ENCODE measurements at places on chromosomes 3 and 15.

GRCh38 chr3:60641354-60641753 lies 609.9 kb downstream of the FHIT start:
- DNase-seq: no peak

- no peak for DNase-seq
Observed at GRCh38 chr3:100274361-100274760, 13.6 kb downstream of the TBC1D23 start.

DNA sequence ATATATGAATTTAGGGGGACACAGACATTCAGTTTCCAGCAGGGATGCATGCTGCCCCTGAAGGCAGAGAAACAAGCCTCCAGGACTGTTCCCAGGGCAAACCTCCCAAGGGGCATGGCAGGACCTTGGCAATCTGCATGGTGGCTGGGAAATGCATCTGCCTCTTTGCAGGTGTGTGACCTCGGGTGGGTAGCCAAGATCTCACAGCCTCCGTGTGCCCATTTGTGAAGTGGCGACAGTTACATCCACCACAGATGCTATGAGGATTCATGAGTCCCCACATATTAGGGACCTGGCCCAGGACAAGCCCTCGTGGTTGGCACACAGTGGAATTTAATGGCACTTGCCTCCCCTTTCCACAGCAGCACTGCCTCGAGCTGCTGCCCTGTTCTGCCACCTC lies 29.9 kb downstream of the SLC28A1 start:
- no peak for DNase-seq

DNA sequence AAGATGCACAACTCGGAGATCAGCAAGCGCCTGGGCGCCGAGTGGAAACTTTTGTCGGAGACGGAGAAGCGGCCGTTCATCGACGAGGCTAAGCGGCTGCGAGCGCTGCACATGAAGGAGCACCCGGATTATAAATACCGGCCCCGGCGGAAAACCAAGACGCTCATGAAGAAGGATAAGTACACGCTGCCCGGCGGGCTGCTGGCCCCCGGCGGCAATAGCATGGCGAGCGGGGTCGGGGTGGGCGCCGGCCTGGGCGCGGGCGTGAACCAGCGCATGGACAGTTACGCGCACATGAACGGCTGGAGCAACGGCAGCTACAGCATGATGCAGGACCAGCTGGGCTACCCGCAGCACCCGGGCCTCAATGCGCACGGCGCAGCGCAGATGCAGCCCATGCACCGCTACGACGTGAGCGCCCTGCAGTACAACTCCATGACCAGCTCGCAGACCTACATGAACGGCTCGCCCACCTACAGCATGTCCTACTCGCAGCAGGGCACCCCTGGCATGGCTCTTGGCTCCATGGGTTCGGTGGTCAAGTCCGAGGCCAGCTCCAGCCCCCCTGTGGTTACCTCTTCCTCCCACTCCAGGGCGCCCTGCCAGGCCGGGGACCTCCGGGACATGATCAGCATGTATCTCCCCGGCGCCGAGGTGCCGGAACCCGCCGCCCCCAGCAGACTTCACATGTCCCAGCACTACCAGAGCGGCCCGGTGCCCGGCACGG lies 991 bp downstream of the SOX2 start:
- peak; percentile 21 for DNase-seq

- DNase-seq: no peak
Observed at GRCh38 chr15:99446565-99447496, 119.0 kb upstream of the MEF2A start.

DNA sequence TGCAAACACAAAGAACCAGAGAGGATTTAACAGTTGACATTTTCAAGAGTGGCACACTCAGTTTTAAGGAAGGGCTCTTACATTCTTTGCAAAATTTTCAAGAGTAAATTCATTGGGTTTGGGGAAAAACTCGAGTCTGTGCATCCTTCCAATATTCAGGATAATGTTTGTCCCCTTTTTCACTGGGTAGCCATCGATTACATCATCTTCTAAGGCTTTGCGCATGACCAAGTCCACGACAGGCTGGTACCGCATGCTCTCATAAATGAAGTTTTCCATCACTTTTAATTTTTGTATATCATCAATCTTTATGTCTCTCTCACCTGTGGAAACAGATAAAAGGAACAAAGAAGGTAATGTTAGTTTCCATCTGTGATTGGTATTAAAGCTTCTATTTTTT lies 117.5 kb upstream of the TNFAIP8L3 start:
- no peak for DNase-seq

GRCh38 chr3:42728668-42729364 lies 26.2 kb upstream of the HHATL start:
- no peak for DNase-seq

DNA sequence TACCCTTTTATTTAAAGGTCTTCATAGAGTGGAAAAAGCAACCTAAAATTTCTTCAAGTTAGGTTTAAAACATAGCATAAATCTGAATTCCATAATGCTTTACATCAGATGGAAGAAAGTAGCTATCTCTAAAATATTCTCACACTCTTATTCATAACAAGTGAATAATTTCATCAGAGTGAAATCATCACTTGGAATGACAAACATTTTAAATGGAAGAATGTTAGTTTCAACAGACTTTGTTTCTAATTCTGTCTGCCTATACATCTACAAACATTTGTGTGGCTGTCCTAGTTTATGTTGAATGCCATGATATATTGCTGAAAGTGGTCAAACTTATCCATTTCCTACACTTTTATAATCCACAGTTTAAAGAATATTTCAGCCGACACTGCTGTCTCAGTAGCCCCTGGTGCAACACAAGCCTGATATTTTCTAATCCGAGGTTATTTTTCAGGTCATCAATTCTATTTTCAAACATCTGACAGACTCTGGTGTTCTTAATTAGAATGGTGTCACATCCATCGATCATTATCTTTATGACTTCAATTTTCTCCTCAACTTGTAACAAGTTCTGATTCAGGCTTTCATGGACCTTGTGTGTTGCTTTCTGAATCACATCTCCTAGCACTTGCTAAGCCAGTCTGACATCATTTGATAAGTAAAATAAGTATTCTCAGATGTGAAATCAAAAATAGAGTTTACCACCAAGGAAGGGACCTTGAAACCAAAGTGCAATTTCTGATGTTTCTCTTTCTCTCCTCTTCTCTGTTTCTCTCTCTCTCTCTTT lies 17.1 kb upstream of the CNTN3 start:
- DNase-seq: no peak

DNA sequence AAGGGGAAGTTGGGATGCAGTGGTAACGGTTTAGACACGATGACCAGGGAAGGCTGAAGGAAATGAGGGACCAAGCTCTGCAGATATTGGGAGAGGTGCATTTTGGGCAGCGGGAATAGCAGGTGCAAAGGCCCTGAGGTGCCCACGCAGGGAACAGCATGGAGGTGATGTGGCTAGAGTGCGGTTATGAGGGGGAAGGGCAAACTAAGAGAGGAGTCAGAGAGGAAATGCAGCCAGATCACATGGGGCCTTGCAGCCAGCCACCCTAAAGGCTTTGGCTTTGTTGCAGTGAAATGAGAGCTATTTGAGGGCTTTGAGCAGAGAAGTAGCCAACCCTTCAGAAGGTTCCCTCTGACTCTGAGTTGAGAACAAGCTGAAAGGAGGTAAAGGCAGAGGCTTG lies 2.6 kb downstream of the SPATA12 start:
- DNase-seq: no peak

DNA sequence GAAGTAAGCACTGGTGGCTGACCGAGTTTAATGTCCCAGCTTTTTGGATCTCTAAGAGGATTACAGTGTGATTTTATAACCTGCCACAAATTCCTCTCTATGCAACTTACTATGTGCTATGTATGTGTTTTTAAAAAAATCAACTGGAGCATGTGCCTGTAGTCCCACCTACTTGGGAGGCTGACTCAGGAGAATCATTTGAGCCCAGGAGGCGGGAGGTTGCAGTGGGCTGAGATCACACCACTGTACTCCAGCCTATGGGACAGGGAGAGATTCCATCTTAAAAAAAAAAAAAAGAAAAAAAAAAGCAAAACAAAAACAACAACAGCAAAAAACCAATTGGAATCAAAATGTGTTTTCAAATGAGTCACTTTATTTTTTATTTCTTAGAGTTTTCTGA lies 29.6 kb downstream of the DUT start:
- DNase-seq: no peak

DNA sequence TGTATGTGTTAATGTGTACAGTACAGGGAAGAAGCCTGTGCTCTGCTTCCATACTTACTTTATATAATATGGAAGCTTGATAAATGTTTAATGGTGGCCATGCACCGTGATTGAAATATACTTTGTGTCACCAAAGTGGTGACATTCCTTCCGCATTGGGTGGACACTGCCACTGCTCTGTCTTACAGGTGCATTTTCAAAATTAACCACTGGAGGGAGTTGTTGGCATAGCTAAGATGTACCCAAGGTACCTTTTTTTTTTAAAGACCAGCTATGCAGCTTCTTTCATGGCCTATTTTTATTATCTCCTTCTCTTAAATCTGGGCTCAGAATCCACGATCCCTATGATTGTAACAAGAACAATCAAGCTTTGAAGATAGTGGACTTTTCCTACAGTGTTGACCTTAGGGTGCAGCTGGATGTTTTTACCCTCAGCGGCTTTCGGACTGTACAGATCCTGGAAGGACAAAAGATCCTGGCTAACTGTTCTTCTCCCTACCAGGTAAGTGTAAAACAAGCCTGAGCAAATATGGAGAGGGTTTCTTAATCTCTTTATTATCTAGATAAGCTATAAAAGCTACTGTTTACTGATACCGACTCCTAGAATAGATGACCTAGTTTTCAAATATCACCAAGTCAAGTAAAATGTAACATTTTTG lies 21.6 kb upstream of the PAK6 start:
- peak; percentile 50 for DNase-seq

- no peak for DNase-seq
Observed at GRCh38 chr3:134677196-134677986, 26.6 kb upstream of the KY start.

- DNase-seq: no peak
Observed at GRCh38 chr15:74843891-74844299, 939 bp upstream of the ULK3 start.

GRCh38 chr15:70245932-70246622 lies 148.4 kb upstream of the TLE3 start:
- peak; percentile 89 for DNase-seq

DNA sequence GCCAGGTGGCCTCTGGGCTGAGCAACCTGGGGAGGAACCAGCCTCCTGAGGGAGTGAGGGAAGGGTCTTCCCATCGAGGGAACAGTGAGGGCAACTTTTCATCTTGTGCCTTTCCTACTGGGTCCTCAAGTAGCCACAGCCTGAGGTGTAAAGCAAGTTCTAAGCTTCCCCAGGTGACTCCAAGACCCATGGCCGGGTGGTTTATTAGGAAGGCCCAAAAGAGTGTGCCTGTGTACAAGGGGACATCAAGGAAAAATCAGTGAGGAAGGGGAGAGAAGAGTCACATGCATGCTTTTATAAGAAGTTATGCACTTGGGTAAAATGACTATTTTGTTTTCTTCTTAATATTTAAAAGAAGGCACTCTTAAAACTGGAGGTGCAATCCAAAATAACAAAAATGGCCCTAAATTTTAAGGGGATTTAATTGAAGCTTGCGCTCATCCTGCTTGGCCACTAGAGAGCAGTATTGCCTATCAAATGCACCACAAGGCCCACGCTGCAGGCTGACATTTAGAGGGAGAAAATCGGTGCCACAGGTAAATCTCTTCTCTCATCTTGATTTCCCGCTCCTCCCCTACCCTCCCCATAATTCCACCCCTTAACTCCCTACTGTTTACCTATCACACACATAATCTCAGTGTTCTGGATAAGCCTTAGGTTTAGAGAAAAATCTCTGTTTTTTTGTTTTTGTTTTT lies 6.7 kb downstream of the NANOGP8 start:
- DNase-seq: peak; percentile 71

DNA sequence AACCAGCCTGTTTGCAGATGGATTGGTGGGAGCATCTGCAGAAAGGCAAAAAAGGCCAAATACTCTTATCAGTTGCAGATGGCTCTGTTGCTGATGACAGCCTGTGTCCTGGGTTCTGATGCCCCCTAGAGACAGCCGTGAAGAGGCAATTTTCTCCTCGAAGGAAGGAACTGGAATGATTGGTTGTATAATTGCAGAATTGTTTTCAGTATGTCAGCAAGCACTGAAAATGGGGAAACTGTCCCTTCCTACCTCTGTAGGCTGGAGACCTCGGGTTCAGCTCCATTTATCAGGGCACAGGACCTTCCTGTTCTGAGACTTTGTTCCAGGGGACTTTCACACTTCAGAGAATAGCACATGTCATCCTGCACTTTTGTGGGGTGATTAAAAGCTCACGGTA lies 103.0 kb downstream of the PGPEP1L start:
- DNase-seq: peak; percentile 58

GRCh38 chr3:128489674-128489926 lies 3.4 kb downstream of the GATA2 start:
- no peak for DNase-seq

- peak; percentile 42 for DNase-seq
Observed at GRCh38 chr3:129606636-129607390, at the start of gene PLXND1. TSS of gene PLXND1 (minus strand) at chr3:129606676. CDS start at chr3:129606639, 37 bp downstream.

GRCh38 chr15:39898317-39898716 lies 21.7 kb downstream of the GPR176 start:
- no peak for DNase-seq

DNA sequence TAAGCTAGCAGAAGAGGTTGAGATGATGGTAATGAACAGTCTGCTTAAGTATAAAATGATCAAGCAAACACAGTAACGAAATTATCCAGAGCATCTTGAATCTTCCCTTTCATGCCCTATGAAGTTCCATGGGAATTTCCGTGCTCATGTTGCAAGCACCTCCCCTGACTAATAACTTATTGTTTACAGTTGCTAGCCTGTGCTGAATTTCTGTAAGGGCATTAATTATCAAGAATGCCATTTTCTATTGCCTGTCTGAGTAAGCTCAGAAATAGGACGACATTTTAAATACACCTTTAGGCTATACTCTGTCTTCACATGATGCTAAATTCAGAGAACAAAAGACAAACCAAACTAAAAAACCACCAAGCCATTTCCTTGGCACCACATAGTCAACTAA lies 257.5 kb upstream of the LRTM1 start:
- DNase-seq: no peak

- DNase-seq: no peak
Observed at GRCh38 chr3:123568034-123568433, 16.8 kb downstream of the HACD2 start.

DNA sequence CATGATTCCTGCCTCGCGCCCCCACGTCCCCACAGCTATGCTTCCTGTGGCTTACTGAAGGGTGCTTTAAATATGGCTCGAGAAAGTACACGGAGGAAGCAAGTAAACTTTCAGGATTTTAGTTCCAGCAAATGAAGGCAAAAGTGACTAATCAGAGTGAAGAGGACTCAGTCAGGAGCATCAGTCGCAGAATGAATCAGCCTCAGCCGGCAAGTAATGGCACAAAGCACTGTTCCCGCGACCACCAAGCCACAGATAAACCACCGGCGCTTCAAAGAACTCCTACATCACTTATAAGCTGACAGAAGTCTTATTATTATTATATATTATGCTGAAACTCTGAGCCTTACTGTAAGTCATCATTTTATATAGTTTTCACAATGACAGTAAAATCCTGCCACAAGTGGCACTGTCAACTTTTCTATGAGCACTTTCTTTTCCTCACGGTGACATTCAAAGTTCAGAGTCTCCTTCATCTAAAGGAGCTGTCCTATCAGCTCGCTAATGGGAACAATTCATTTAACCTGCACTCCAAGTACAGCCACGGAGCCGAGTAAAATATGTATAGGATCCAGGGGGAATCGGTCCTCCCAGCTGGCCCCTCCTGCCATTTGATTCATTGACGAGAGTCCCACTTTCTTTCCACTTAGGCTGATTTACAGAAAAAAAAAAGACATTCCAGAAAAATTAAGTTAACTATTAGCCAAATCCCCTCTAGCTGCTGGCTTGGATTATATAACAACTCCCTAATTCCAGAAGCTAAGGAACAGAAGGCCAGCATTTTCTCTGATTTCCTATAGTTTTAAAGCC lies 217.0 kb upstream of the ICE2 start:
- no peak for DNase-seq

- no peak for DNase-seq
Observed at GRCh38 chr15:76199106-76200082, 111.9 kb downstream of the ETFA start.

Data from RWPE1 (cell line).